ENCODE measurements at places on chromosomes 12 and 14.
A peak's percentile ranks its signal among the peaks of the same experiment; 100 is the strongest.

DNA sequence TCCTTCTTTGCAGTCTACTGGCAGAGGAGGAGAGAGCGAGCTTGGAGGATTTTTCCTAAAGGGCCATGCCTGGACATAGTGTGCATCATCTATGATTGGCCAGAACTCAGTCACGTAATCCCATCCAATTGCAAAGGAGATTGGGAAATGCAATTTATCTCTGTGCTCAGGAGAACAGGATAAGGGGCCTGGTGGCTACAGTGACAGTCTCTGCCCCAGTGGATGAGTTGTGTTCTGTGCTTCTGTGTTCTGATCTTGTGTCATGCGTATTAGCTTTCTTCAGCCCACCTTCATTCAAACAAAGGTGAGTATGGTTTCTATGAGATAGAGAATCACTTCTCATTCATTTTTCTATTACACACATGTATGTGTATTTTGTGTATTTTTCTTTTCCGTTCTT lies 144.3 kb downstream of the NRXN3 start:
- DNase-seq, result no peak

DNA sequence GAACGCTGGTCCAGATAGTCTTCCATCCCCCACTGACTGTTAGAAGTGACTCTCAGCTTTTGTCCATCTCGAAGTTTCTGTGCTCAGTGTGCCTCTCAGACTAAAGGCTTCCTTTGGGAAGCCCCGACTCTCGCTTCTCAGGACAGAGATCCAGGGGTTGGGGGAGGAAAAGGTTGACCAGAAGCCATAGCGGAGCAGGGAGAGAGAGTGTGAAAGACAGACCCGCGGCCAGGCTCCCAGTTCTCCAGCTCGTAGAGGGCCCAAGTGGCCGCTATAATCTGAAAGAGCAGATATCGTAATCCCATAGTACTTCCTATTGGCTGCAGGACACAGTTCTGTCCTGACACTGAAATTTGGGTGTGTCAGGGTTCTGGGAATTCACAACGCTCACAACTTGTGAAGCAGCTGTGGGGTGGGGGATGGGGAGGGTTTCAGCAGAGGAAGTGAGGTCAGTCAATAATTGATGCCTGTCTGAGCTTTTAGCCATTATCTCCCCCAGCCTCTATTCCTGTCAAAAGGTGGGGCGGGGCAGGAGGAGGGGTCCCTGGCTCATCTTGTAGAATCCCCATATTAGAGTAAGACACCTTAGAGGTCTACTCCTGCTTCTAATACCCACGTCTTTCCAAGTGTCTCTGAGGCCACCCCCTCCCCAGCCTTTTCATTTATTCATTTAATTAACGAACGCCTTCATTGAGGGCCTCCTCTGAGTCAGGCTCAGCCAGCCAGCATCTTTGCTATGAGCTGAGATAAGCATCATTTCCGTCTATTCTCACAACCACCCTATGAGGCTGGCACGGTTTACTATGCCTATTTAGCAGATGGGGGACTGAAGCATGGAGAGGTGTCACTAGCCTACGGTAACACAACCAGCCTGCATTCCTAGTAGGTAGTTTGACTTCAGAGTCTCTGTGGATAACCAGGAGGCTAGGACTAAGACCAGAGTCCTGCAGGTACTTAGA lies 1.6 kb upstream of the ACVRL1 start:
- no peak for DNase-seq

GRCh38 chr14:92460541-92460915 lies 53.1 kb upstream of the RIN3 start:
- DNase-seq, result no peak

GRCh38 chr14:55710506-55711041 lies 130.6 kb downstream of the KTN1 start:
- no peak for DNase-seq

GRCh38 chr12:27840229-27840999 lies 60.4 kb upstream of the MANSC4 start:
- DNase-seq, result no peak

DNA sequence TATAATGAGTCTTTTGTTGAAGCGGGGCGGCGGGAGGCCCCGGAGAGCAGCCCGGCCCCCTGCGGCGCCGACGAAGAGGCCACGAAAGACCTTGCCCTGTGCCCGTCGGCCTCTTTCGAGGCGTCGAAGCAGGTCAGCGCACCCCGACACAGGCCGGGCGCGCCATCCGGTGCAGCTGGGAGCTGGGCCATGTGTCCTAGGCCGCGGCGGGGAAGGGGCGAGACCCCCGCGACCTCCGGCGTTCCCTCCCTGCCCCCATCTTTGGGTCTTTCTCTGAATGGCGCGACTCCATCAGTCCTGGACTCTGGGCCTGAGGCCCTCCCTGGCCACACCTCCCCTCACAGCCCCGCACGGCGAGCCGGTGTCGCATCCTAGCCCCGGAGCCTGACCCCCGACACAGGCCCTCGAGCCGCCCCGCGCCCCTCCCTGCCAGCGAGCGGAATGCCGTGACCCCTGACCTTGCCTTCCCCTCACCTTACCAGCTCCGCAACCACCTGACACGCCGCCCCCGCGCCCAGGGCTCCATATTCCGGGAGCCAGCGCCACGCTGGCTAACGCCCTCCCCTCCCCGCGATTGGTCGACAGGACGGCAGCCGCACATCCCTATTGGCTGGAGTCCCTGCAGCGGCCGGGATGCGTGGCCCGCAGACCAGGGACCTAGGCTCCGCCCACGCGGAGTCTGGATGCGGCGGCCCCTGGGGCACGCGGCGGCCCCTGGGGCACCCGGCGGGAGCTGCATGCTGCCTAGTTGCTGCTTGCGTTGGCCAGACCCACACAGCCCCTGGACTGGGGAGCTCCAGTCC lies at the start of gene SLC11A2:
TSS of gene SLC11A2 (minus strand) at position 549 of the 803 bp plus-strand sequence. CDS start 15,656 bp downstream, outside the sequence.
- DNase-seq, result peak; percentile 61

GRCh38 chr14:57479197-57479596 lies 14.5 kb downstream of the CCDC198 start:
- no peak for DNase-seq

GRCh38 chr12:52395761-52396434 lies 10.2 kb downstream of the KRT82 start:
- DNase-seq, result no peak

DNA sequence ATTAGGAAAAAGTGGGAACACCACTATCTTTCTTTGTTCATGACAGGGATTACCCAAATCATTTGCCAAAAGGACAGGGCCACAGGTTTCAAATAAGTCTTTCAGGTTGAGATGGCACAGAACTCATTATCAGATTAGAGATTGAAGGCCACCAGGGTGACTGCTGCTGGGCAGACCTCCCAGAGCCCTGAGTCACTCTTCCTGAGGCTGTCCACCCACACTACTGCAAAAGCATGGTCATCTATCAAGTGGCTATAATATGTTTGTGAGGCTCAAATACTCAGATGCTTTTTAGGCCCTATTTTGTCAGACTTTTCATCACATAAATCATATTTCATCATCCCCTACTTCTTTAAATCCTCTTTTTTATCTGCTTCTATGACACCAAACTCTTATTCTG lies 155.3 kb upstream of the CCDC196 start:
- DNase-seq, result no peak

DNA sequence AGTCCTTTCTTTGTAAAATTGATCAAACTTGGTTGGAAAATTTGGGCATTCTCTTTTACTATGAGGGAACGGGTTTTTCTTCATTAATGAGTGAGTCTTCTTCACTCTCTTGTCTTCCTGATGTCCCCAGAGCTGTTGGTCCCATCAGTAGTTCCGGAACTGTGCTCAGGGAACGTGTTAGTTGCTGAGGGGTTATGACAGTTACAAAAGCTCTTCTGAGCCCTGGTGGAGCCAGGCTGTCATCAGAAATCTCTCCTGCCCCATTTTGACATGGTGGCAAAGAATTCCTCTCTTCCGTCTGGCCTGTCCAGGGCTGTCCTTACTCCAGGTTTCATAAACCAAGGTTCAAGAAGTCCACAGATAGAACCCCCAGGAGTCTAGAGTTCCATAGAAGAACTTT lies 208.5 kb downstream of the SLC41A2 start:
- DNase-seq, result no peak

Measured in HS-5 (cell line).